ENCODE measurements at places on chromosomes 1 and 21.

GRCh38 chr1:230857077-230857476 is 11.2 kb downstream of the C1orf198 start:
- no peak for DNase-seq

DNA sequence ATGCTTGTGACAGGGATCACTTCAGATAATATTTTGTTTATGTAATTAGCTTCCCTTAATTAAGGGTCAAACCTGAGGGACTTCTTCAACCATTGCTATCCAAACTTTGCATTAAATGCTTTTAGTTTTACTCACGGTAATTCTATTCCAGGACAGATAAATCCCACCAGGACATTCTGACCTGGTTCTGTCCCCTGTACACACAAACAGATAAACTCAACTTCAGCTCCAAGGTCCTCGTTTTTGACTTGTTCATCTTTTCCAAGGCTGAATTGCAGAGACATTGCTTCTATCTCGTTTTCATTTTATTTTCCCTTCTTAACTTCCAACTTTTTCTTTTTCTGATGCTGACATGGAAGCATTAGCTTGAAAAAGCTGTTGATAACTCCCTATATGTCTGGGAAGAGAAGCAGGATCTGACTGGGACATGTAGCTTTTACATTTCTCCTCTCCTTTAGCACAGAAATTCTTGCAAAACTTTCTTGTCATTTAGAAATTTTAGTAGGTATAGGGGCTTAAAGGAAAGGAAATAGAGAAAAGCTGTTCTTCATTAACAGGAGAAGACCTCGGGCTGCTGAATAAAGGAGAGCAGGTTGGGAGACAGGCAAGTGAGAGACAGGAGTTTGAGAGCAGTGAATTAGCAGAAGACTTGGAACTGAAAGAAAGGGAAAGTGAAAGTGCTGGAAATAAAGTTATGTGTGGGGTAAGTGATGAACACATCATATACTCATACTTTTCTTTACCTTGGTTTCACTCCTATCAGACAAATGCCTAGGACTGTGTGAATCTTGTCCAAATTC is 231.7 kb upstream of the B3GALT2 start:
- no peak for DNase-seq

DNA sequence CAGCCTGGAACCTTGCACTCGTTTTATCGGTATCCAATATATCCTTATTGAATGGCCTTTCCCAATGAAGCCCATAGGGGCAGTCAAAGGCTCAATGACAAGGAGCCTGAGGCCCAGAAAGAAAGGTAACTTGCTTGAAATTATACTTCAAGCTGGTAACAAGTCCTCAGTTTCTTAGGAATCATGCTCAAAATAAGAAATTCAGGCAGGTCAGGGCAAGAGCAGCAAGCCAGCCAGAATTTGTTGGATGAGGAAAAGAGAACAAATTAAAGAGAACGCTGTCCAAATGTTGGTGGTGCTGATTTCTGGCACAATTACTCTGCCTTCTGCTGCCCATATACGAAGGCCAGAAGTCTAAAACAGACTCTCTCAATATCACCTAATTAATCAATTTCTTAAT is 77.6 kb downstream of the DDX20 start:
- no peak for DNase-seq

GRCh38 chr1:152654110-152654509 is 9.1 kb upstream of the LCE2D start:
- DNase-seq, result no peak

DNA sequence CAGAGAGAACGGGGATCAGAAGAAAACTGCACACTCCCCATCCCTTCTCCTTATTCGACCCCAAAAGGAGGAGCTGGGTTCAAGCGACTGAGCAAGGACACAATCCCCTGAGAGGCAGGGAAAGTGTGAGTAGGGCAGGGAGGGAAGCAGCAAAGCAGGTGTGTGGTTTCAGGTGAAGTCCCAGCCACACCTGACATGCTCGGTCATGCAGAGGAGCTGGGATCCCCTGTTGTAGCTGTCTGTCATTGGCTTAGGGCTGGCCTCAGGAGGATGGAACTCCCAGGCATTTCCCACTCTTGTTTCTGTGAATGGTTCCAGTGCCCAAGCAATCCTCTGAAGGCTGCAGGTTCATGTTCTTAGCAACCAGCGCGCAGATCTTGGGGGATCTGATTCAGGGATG is 150.7 kb downstream of the DSCAM start:
- DNase-seq, result no peak

GRCh38 chr1:27690183-27690582 is 18.2 kb upstream of the IFI6 start:
- no peak for DNase-seq

- no peak for DNase-seq
These were observed 21.0 kb upstream of the PINK1 start for GRCh38 chr1:20612221-20612746.

GRCh38 chr1:89545264-89546038 is 20.8 kb downstream of the LRRC8B start:
- no peak for DNase-seq

DNA sequence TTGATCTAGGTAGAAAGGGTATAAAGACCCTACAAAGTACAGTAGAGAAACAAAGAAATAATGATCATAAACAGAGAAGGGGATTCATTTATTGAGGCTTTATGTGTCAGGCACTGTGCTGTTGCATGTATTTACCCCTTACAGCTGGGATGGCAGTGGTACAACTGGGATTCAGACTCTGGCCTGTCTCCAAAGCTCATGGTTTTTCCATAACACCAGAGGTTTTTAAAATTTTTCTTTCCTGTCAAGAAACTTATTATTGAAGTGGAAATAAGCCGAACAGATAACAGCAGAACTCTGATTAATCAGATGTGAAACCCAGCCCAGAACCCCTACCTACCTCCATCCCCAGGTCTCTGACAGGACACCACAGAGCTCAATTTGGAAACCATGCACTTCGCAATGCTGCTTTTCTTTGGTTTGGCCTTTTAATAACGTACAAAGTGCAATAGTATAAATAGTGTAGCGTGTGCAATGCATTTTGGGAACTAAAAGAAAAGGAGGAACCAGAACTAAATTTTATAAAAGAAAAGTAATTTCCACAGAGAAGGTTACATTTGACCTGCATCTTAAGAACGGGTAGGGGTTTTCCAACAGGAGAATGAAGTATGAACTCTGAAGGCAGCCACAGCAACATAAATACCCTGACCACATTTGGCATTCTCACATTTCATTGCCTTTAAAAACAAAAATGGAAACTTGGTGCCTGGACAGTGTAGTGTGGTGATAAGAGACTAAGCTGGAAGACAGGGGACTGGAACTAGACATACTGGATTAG is 92.0 kb upstream of the S1PR1 start:
- DNase-seq, result no peak

DNA sequence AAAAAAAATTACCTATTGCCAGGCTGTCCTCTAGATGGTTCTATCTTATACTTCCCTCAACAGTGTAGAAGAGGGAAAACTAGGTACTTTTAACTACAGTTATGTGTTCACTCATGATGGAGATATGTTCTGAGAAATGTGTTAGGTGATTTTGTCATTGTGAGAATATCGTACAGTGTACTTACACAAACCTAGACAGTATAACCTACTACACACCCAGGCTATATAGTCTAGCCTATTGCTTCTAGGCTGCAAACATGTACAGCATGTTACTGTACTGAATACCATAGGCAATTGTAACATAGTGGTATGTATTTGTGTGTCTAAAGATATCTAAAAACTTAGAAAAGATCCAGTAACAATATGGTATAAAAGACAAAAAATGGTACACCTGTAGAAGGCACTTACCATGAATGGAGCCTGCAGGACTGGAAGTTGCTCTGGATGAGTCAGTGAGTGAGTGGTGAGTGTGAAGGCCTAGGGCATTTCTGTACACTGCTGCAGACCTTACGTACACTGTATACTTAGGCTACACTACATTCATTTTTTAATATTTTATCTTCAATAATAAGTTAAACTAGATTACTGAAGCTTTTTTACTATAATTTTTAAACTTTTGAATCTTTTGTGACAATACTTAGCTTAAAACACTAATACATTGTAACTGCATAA is 13.2 kb downstream of the MGST3 start:
- no peak for DNase-seq

- no peak for DNase-seq
These were observed 81.9 kb downstream of the JAK1 start for GRCh38 chr1:64884261-64885040.

DNA sequence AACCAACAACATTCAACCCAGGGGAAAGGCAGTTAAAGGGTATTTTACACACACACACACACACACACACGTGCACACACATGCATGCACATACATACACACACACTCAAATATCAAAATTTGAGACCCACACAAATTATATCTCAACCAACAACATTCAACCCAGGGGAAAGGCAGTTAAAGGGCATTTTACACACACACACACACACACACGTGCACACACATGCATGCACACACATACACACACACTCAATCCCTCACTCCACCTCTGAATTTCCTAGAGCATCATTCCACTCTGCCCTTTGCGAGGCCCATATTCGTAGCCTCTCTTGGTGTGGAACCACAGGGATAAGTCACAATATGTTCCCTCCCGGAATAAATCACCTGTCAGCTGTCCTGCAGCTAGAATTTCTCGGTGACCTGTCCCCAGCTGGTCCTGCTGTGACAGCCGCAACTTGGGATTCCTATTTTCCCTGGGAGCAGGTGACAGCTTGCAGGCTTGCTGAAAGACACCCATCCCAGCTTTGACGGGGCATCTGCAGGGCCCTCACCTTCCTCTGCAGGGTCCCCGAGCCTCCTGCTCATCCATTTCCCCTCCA is 122.7 kb downstream of the PSMG1 start:
- no peak for DNase-seq

DNA sequence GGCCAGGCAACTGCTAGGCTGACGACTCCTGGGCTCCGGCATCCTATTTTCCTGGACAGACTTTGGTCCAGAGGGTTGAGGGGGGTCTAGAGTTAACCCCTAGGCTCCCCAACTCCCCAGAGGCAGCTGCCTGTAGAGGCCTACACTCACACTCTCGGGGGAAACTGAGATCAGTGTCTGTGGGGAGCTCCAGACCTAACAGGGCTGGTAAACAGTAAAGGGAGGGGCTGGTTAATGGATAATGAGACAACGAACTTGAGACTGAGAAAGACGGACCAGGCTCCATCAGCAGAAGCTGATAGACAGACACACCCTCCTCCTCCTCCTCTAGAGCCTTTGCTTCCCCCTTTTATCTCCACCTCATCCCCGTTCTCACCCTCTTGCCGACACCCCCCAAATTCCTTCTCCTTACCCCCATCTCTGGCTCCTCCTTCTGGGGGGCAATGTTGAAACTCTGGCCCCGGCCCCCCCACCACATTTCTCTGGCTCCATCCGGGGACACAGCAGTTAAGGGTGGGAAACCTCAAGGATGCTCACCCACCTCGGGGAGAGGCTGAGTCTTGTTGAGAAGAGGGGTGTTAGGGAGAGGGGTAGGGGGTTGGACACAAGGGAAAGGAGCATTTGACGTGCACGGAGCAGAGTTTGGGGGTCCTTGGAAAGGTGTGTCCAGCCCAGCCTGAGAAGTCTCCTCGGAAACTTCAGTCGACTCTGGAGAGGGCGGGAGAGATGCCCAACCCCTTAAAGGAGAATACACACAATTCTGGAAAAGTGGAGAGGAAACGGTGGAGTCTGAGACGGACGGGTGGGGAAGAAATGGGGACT is at the start of gene MTMR11:
Gene MTMR11, minus strand, starts transcription at position 710 of the 822 bp plus-strand sequence. Its CDS starts 232 bp downstream, at position 478.
- DNase-seq, result no peak

DNA sequence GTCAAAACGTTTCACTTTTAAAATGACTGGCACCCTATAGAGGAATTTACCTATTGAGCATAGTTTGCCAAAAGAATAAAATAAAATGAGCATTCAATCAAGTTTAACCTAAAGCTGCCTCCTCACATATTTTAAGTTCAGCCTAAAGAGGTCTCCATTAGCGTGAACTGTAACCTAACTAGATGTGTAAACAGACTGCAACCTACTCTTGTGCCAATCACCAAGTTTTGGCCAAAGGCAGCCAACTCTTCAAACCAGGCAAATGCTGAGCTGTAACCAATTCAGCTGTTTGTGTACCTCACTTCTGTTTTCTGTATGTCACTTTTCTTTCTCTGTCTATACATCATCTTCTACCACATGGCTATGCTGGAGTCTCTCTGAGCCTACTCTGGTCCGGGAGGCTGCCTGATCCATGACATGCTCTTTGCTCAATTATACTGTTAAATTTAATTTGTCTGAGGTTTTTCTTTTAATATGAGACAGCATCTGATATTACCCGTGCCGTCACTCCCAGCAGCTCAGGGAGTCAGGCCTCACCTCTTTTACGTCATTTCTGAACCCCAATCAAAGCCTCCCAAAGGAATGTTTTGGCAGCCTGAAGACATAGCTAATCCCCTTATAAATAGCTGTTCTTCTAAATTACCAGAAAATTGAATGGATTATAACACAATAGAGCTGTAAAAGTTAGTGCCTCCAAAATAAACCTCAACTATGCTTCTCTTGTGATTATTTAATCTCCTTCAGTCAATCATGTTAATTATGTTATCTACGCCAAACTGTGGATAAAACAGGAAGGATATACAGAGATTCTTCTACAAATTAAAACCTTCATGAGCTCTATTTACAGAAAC is 81.0 kb upstream of the NR5A2 start:
- no peak for DNase-seq

DNA sequence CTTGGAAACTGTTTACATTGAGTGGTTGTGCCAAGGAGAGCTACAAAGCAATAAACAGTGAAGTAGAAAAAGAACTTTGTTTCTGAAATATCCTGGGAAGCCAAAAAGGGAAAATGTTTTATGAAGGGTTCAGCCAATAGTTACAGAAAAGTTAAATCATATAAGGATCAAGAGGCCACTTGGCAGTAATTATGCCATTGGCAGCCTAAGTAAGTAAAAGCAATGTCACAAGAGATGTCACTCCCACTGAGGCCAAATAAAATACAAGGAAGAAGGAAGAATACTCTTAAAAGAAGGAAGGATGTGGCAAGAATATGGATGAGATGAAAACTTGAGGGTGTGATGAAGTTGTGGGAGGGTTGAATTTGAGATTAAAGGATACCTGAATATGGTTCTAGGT is 45.2 kb downstream of the EDEM3 start:
- DNase-seq, result no peak

DNA sequence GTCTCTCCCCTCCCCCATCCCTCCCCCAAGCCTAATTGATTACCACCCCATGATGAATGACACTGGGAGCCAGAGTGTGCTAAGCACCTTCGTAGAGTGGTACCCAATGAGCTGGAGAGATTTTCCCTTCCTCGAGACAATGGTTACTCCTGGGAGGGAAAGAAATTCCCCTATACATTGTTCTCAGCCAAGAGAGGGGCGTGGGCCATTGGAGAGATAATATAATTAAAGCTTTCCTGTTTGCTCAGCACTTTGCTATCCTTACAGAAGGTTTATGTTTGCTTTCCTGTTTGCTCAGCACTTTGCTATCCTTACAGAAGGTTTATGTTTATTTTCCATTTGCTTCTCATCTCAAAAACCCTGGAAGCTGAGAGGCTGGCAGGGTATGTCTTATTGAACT is 126.1 kb upstream of the KLHDC7A start:
- no peak for DNase-seq

- no peak for DNase-seq
These were observed 38.2 kb downstream of the MATN1 start for GRCh38 chr1:30684881-30685795.

DNA sequence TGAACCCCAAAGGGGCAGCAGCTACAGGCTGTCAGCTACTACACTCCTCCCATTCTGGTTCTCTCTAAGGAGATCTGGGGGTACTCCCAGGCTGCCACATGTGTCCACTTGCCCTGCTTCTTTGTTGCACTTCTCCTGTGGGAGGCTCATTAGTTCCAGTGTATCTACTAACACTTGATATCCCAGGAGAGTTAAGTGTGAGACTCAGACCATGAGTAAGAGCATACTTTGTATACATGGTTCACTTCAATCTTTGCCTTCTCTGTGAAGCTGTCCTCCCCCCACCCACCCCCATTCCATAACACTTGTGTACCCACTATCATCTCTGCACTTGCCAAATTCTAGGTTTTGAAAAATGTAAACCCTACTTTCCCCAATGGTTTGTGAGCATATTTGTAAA is 34.9 kb upstream of the GADD45A start:
- DNase-seq, result no peak

Measured in GOT3 (cell line).